ENCODE measurements at places on chromosomes 7 and 10.

DNA sequence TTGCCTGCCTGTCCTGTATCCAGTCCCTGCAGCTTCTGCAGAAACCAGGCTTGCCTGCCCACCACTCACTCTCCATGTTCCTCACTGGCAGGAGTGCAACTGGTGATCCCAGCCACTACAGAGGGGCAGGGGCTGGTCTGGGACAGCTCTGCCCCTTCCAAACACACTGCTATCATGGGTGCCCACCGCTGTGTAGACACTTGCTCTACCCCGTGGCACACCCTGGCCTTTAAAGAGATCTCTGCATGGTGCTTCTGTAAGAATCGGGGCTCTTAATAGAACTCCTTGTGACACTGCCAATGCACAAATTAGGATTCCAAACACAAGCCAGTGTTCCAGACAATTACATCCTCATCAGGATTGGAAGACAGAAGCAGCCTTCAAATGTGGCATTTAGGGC lies 41.7 kb downstream of the C10orf90 start:
- DNase-seq: no peak

DNA sequence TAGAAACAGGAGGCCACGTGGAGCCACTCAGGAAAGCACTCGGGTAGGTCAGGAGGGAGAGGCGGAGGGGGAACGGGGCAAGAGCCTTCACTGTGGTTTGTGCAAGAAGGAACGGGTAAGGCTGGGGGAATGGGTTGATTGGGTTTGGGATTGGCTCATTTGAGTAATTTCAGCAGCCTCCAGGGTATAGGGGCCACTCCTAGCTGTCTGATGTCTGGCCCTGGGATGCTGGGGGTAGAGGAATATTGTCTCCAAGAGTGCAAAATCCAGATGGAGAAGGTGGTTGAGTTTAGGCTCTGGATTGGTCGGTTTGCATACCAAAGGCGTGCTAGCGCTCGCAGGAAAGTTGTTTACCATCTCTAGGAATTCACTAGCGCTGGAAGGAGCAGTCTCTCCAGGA lies 47.2 kb downstream of the MYL10 start:
- peak; percentile 42 for DNase-seq

GRCh38 chr7:150471886-150472285 lies 21.5 kb downstream of the GIMAP8 start:
- DNase-seq: peak; percentile 59

DNA sequence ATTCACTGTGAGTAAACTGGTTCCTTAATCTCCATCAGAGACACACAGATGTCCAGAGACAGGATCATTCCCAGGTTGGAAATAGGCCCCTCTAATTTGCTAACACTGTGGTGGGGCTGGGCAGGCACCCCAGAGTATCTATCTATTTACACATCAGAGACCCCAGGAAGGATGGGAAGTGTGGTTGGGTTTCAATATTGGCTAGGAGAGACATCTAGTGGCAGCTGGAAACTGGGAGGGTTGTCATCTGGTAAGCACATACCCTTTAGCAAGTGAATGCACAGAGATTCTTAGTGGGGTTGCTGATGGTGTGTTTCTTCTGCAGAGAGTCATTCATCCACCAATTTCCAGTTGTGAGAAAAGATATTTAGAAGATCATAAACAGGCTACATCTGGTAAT lies 36.0 kb upstream of the NRG3 start:
- no peak for DNase-seq
